Caco-2 (cell line): ENCODE measurements at places on chromosomes 5 and 9.

DNA sequence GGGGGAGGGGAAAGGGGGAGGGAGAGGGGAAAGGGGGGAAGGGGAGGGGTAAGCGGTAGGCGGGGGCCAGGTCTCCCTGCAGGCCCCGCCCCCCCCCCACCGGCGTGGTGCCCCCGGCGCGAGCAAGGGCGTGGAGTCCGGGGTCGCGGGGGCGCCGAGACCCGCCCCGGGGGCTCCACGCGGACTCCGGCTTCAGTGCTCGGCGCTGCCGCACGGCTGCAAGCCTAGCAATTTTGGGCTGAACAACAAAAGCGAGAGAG, 10.8 kb downstream of the C9orf50 start:
- DNase-seq: no peak

GRCh38 chr5:98679963-98680362, 93.5 kb upstream of the RGMB start:
- no peak for DNase-seq

GRCh38 chr9:69809304-69809863, 11.2 kb upstream of the CFAP95 start:
- DNase-seq: no peak

GRCh38 chr5:10480237-10480985, 38.7 kb downstream of the ROPN1L start:
- no peak for DNase-seq

GRCh38 chr5:154461531-154461930, 15.7 kb downstream of the SAP30L start:
- DNase-seq: no peak

DNA sequence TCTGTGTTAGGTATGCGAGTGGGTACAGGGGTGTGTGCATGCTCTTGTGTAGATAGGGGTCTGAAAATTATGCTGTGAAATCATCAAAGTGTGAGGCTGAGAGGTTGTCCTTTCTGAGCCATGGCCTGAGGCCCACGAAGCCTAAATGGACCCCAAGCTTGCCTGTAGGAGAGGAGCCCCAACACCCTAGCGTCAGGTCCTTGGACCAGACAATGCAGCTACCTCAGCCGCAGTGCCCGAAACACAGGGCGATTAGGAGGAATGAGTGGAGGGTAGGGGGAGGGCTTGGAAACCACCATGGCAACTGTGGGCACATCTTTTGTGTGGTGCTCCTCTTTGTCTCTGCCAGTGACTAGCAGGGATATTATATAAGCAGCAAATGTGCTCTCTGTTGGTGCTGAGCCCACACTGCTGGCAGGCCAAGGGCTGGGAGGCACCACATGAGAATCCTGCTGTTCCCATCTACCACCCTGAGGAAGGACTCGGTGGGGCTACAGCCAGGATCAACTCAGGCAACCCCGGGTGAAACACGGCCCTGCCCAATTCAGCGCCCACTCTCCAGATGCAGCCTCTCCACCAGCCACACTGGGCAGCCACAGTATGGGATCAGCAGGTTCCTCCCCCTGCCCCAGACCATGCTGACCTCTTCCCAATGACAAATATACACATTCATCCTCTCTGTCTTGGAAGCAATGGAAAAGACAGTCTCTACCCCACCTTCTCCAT, 84.6 kb upstream of the FSTL4 start:
- no peak for DNase-seq

- no peak for DNase-seq
These were observed 15.5 kb upstream of the ZBED3 start for GRCh38 chr5:77102549-77102948.

DNA sequence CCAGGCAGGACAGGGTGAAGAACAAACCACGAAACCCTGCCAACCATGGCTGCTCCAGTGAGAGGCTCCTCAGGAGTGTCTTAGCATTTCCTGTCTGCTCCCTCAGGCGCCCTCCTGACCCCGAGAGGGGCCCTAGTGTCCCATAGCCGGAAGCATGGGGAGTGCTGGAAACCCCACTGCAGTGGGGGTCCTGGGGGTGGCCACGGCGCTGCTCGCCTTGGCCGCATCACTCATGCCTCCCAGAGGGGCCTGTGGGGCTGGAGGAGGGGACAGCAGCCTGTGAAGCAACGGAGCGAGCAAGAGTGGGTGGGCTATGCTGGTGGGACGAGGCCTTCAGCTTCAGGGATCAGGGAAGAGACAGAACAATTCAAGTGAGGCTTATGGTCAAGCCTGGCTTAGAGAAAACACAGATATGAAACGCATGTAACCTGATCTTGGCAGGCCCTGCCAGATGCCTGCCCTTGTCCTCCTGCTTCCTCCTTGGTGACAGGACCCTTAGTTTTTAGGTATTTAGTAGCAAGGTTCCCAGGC, 219.1 kb downstream of the FANCC start:
- no peak for DNase-seq

DNA sequence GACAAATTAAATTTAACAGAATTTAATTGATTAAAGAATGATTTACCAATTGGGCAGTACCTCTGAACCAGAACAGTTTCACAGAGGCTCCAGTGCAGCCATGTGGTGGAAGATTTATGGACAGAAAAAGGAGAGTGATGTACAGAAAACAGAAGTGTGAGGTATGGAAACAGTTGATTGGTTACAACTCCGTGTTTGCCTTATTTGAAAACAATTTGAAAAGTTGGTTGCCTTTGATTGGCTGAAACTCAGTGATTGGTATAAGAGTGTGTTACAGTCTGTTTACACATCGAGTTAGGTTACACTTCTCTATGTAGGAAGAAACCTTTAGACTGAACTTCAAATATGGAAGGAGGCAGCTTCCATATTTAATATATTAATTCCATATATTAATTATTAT, 30.1 kb downstream of the KIAA1958 start:
- DNase-seq: no peak

- no peak for DNase-seq
These were observed 40.8 kb downstream of the GRAMD2B start for GRCh38 chr5:126464016-126464415.

- DNase-seq: no peak
These were observed 5.6 kb upstream of the HNRNPAB start for GRCh38 chr5:178198706-178199105.

DNA sequence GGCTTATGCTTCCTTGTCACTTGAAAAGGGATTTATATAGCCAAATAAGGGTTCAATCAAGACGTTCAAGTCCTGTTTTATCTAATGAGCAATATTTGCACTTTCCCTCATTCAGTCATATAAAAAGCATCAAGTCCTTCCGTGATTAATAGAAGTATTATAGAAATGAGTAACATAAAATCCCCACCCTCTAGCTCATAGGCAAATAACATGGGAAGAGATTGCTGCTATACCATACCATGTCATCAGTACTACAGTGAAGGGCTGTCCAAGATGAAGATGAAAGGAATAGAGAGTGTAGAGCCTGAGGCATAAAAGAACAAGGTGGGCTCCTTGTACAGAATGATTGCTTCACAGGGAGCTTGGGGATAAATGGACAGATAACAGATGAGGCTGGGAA, 20.4 kb upstream of the PAPPA start:
- DNase-seq: no peak

GRCh38 chr9:8027351-8027750, 227.8 kb upstream of the DMAC1 start:
- DNase-seq: no peak

- DNase-seq: no peak
These were observed 686.8 kb downstream of the KCTD16 start for GRCh38 chr5:144857454-144857853.

- DNase-seq: no peak
These were observed 789 bp downstream of the COL27A1 start for GRCh38 chr9:114155995-114156656.

GRCh38 chr5:150623152-150623877, 17.1 kb upstream of the SYNPO start:
- DNase-seq: no peak

- DNase-seq: no peak
These were observed 219.3 kb downstream of the CAAP1 start for GRCh38 chr9:26673261-26673660.

DNA sequence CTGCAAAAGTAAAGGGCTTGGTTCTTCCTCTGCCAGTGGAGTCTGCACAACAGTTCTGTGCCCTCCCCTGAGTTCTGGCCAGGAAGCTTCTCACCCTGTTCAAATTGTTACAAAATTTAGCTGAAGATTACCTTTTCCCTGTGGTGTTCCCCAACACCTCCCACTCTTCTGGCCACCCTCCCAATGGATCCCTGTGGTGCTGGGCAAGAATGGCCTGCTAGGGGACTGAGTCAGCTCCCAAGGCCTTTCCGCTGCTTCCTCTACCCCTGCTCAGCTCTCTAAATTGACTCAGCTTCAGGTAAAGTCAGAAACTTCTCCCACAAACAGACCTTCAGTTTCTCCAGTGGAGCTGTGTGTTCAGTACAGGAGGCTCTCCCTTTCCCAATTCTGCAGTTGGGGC, 186.0 kb downstream of the NR2F1-AS1 start:
- no peak for DNase-seq

DNA sequence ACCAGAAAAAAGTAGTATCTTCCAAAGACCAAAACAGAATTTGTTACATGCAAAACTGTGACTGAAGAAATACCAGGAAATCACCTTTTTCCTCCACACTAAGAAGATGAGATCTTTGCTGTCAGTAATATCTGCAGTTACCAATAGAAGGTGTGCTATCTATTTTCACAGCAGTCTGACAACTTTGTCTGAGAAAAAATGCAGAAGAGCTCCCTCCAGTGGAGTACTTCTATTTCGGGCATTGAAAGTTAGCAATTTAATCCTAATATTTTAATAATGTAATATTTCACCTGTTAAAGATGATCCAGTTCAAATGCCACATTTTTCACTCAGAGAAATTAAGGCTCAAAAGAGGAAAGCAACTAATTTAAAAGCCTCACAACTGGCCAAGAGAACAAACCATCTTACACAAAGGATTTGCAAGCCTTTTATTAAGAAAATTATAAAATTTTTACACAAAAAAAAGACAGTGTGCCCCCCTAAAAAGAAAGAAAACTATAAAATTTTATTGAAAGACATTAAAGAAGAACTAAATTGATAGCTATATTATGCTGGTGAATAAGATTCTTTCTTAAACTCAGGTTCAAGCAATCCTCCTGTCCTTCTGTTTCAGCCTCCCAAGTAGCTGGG, 50.6 kb downstream of the DEPDC1B start:
- DNase-seq: peak; percentile 48

DNA sequence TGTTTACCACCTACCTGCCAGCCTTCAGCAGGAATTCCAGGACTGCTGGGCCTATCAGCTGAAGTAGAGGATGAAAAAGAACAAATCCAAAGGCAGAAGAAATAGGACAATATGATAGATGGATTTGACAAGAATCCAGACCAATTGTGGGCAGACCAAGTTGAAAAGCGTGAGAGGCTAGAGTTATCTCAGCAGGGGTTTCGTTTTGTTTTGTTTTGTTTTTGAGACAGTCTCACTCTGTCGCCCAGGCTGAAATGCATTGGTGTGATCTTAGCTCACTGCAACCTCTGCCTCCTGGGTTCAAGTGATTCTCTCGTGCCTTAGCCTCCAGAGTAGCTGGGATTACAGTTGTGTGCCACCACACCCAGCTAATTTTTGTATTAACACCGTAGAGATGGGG, 113.2 kb downstream of the PALM2AKAP2 start:
- no peak for DNase-seq
